ENCODE measurements at places on chromosomes 6 and 20. TPM values are rescaled to one million over a fixed set of nuclear protein-coding genes. Genes with fewer than 3 reads are reported as not detected.

SLC35D3 gene
- total RNA-seq, result not detected

UBE2C gene
- 202 TPM for total RNA-seq

DNA sequence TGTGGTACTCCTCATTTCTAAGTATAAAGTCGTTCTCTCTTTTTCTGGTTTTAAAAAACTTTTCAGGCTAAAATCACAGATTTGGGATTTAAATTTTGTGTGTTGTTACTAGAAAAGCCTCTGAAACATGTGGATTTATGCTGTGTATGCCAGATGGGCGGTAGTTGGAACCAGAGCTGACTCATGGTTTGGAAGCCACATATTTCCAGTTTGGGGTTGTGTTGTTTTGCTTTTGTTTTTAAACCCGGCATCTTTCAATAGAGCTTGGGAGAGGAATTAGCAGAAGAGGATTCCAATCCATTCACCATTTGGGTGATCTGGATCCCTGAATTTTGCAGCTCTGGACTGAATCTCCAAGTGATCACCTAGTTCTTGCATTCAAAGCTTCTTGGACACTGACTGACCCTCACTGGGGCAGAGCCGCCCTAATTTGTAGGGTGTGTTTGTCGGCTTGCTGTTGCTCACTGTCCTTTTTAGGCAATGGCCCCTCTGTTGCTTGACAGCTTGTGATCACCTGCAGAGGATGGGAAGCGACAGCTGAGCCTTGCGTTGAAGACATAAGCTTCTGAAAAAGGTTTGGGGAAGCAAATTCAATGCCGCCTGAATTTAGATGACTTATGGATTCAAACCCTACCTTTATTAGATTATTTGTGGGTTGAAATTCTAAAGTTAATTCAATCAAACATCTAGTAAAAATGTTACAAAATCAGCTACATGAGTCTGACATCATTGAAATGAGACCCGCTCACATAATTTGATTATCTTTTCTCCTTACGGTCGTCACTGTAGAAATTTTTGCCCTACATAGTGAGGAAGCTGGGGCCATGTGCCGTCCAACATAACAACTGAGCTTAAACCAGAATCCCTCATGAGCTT is 79.9 kb upstream of the CD83 start:
- no peak for DNase-seq

GRCh38 chr6:112253841-112254816 is at the start of gene LAMA4:
Gene LAMA4, minus strand, starts transcription at chr6:112254567. Its CDS starts 417 bp downstream, at chr6:112254150.
- DNase-seq, result peak; percentile 38

GRCh38 chr6:122749451-122750050 is 30.0 kb upstream of the FABP7 start:
- DNase-seq, result no peak

DNA sequence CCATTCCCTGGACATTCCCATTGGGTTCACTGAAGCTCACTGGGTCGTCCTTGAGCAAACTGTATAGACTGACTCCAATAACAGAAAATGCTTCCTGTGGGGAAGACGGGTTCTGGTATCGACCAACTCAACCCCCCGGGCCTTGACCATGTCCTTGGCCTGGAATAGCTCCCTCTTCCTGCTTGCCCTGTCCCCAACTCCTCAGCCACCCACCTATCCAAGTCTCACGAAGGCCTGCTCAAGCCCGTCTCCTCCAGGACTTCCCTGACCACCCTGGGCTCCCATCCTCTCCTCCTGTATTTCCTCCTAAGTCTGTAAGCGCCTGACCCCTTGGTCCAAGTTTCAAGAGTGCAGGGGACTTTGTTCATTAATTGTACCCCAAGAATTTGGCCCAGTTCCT is 2.8 kb upstream of the HMGA1 start:
- no peak for DNase-seq

DNA sequence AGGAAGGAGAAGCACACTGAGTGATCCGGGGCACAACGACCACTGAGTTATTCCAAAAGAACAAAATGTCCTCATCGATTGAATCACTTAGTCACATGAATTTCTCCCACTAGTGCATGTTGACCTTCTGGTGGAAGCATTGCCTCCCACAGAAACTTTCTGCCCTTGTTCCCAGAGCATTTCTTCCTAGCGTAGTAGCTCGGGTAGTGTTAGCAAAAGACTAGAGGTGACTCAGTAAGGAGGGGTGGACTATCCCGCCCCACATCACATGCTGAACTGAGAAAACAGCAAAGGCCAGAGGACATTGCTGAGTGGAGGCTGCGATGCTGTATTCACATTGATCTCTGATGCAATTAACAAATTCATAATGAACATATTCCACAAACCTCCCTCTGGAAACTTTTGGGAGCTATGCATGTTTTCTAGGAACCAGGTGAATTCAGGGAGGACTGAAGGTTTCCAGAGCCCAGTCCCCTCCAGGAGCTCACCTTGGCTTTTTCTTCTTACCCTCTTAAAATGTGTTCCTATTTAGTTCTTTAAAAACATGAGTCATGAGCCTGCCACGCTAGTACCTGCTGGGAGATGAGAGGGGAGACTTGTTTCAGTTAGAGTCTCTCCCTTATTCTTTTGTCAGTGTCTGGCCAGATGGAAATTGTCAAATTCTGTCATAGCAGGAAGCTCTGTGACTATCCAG is 507.9 kb downstream of the CDH26 start:
- no peak for DNase-seq

DNA sequence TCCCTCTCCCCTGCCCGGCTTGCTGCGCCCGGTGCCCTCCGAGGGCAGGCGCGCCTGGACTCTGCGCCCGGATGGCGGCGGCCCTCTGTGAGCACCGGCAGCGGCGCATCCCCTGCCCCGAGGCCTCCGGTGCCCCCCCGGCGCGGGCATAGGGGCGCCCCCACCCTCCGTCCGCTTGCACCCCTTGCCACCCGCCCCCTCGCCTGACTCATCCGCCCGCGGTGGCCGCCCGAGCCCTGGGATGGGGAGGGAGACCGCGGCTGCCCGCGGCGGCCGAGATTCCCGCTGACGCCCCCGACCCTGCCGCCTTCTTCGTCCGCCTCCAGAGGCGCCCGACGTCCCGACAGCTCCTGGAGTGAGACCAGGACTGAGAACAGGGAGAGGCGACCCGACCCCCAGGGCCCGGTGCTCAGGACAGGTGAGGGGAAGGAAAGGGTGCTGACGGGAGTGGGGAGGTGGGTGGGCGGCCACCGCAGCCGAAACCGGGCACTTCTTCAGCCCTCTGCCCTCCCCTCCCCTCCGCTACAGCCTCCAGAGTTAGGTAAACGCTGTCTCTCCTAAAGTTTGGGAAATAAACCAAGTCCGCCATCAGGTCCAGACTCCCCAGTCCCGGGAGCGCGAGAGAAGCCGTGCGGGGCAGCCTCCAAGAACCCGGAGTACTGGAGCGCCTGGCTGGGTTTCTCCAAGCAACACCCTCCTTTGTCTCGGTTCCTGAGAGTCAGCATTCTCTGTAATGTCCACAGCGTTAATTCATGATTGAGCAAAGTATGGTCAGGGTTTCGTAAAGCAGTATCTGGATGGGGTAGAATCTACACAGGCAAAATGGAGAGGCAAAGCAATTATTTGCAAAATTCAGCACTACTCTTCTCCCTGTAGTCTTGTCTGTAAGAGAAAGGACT is 539 bp downstream of the TMEM200A start:
- DNase-seq, result peak; percentile 53

GRCh38 chr6:107815846-107816245 is 8.3 kb downstream of the SCML4 start:
- DNase-seq, result no peak

GRCh38 chr6:99887066-99887465 is 107.0 kb downstream of the MCHR2 start:
- DNase-seq, result no peak

- no peak for DNase-seq
Observed at GRCh38 chr6:124867121-124867520, 95.1 kb upstream of the RNF217 start.
